ENCODE measurements at places on chromosomes 5 and 9.
A peak's percentile ranks its signal among the peaks of the same experiment; 100 is the strongest.

DNA sequence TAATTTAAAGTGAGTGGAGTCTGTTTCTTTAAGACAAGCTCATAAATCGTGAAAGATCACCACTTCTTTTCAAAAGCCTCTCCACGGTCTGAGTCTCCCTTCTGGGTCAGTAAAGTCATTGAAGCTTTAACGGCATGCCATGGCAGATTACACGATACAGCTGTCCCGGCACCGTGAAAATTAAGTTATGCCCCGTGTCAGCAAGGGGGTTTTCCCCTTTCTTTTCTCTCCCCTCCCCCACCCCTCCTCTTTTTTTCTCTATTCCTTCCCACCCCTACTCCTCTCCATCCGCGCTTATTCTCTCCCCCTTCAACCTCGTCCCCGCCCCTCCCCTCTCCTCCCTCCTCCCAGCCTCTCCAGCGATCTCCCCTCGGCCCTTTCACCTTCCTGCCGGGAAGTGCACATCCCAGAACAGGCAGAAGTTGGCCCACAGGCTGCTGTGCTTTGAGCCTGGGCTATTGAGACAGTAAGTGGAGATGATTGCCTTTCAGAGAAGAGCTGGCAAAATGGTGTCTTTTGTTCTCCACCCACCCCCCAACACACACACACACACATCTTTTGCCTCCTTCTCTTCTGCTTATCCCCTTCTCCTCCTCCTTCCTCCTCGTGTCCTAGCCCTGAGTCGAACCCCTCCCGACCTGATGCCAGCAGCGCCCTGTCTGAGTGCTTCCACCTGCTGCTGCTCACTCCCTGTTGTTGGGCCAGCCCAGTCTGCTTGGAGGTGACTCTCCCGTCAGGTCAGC lies 44.1 kb downstream of the GAS1 start:
- no peak for DNase-seq

- DNase-seq: peak; percentile 26
Measured at GRCh38 chr5:119355685-119356611, at the start of gene TNFAIP8. Gene TNFAIP8 (plus strand): TSS chr5:119356019. CDS start chr5:119356091, 72 bp downstream.

- no peak for DNase-seq
Measured at GRCh38 chr5:132365213-132365612, 4.3 kb upstream of the SLC22A5 start.

DNA sequence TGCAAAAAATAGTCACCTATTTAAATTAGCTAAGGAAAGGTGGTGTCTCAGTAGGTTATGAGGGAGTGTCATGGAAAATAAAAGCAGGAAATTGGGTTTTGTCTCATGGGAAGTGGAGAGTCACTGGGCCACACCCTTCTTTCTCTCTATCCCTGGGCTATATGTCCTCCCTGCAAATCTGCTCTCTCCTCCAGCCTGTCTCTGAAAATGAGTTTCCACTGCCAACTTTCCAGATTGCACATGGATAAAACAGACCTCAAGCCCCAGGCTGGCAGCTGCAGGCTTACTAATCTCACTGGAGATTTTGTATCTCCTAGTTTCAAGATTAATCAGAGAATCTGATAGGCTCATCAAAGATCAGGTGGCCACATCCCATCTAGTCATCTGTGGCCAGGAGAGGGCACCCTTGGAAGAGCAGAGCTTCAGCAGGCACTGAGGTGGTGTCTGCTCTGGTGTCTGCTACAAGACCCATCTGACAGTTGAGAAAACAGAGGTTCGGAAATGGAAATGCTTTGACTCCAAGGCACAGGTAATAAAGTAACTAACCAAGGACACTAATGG lies 178.9 kb downstream of the MSX2 start:
- no peak for DNase-seq

GRCh38 chr5:116137544-116138378 lies 52.9 kb downstream of the COMMD10 start:
- no peak for DNase-seq

DNA sequence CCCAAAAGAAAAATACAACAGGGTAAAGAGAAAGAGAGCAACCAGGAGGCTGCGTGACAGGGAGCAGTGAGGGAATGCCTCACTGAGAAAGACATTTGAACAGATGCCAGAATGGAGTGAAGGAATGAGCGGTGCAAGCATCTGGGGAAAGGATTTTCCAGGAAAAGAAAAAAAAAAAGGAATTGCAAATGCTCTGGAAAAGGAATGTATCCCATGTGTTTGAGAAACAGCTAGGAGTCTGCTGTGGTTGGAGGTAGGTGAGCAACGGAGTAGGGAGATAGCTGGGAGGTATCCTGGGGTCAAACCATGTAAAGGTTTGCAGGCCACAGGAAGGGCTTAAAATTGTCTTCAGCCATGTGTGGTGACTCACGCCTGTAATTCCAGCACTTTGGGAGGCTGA lies 23.6 kb upstream of the CEMIP2 start:
- DNase-seq: no peak

DNA sequence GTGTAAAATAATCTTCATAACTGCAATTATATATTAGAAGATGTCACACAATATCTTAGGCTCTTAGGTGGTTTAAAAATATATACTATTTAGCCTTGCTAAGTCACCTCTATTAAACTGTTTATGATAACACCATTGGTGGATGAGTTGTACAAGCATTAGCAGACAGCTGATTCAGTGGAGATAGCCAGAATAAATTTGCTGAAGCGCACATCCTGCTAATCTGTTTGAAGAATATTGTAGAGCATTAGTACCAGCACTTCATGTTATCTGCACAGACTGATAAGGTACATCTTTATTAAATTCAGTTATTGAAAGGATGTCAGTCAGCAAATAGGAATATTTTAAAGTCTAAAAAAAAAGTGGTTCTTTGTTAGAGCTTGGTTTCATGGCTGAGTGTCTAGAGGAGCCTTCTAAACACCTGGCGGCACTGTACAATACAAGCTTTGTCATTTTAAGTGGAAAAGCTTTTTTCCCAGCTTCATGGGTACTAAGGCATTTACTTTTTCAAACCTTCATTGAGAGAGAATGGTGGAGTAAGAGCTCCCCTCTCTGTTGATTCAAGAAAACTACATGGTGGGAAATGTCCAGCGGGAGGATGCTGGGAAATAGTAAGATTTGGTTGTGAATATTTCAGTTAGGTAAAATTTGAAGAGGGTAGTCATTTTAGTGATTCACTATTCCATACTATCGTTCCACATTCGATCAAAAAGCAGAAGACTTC lies 275.1 kb downstream of the SLF1 start:
- no peak for DNase-seq
